ENCODE measurements at places on chromosomes 11 and 22. TPM values are rescaled to one million over a fixed set of nuclear protein-coding genes. Genes with fewer than 3 reads are reported as not detected.
A peak's percentile ranks its signal among the peaks of the same experiment; 100 is the strongest.

DNA sequence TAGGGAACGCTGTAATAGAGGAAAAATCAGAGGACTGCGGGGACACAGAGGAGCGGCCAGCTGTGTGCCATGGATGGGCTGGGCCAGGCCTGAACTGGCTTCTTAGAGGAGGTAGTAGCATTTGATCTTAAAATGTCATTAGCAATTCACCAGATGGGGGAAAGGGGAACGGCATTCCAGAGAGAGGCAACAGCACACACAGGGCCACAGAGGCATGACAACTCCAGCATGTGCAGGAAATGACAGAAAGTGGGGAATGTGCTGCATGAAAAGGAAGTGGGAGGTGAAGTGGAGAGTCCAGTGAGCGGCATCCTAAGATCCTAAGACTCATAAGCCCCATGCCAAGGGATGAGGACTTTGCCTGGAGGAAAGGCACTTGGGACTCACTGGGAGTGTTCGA is 69.0 kb downstream of the UBASH3B start:
- H3K4me1 ChIP-seq = peaks cover 73% of the 10 kb centered on the region
- no peak for DNase-seq
- H3K4me3 ChIP-seq = peak overlapping the region; percentile 70
- H3K27ac ChIP-seq = peak overlapping the region; percentile 80
- no peaks in the 10 kb centered on the region for H3K27me3 ChIP-seq

GRCh38 chr11:68683121-68683520 is 1.2 kb upstream of the GAL start:
- H3K36me3 ChIP-seq = no peaks in the 10 kb centered on the region
- no peak overlapping the region for H3K27ac ChIP-seq
- no peak for DNase-seq
- H3K27me3 ChIP-seq = peaks cover 51% of the 10 kb centered on the region
- H3K4me1 ChIP-seq = no peaks in the 10 kb centered on the region

The WNT7B gene
- not detected for total RNA-seq

DNA sequence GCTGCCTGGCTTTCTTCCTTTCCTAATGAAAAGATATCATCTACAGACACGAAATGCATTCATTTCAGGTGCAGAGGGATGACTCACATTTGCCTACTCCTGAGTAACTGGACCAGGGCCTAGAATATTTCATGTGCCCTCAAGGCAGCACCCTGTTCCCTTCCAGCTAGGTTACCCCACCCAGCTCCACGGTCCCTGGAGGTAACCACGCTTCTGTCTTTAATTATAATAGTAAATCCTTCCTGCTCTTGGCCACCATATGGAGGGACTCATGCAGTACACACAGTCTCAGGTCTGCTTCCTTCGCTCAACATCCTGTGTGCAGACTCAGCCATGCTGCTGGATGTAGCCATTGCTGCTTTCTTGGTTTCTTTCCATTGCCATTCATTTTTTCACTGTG is 22.3 kb downstream of the DHCR7 start:
- peaks cover 3% of the 10 kb centered on the region for H3K27me3 ChIP-seq
- DNase-seq = no peak
- no peaks in the 10 kb centered on the region for H3K36me3 ChIP-seq
- H3K4me1 ChIP-seq = peaks cover 5% of the 10 kb centered on the region
- no peak overlapping the region for H3K27ac ChIP-seq

DNA sequence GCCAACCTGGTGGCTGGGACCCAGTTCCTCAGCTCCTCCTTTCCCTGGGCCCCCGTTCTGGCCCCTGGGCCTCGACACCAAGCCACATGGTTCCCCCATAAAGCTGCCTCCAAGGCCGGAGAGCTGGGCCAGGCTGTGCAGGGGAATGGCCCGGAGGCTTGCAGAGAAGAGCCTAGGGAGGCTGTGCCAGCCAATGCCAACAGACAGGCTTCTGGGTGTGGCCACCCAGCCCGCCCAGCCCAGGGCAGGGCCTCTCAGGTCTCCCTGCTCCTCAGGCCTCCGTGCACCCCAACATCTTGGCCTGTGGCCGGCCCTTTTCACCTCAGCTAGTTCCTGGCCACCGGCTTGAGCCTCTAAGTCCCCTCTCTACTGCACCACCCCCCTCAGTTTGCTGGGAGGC is 17.4 kb upstream of the FLRT1 start:
- H3K27me3 ChIP-seq = no peaks in the 10 kb centered on the region
- no peak for DNase-seq
- H3K27ac ChIP-seq = no peak overlapping the region
- no peaks in the 10 kb centered on the region for H3K4me1 ChIP-seq
- no peak overlapping the region for H3K4me3 ChIP-seq
- H3K36me3 ChIP-seq = no peaks in the 10 kb centered on the region

DNA sequence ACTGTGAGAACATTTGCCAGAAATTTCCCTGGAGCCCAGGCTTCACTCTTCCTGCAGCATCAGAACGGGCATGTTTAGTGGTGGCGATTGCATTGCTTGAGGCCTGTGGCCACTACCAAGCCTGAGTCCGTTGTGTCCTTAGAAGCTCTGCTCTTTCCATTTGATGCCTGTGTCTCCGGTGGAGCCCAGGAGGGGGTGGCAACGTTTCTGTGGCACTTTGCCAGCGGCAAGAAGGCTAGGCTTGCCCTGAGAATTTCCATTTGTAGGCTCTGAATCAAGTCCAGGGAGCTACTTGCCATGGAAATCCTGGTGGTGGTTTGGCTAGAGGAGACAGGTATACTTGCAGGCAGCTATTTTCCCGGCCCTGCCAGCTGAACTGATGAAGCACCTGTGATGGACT is 47.1 kb downstream of the ADAMTS8 start:
- peaks cover 2% of the 10 kb centered on the region for H3K27me3 ChIP-seq
- no peak overlapping the region for H3K27ac ChIP-seq
- no peaks in the 10 kb centered on the region for H3K36me3 ChIP-seq
- DNase-seq = no peak
- no peak overlapping the region for H3K4me3 ChIP-seq
